ENCODE measurements at places on chromosomes 2 and 18.

GRCh38 chr2:199847181-199847864 is 3.7 kb downstream of the FTCDNL1 start:
- no peak for DNase-seq

DNA sequence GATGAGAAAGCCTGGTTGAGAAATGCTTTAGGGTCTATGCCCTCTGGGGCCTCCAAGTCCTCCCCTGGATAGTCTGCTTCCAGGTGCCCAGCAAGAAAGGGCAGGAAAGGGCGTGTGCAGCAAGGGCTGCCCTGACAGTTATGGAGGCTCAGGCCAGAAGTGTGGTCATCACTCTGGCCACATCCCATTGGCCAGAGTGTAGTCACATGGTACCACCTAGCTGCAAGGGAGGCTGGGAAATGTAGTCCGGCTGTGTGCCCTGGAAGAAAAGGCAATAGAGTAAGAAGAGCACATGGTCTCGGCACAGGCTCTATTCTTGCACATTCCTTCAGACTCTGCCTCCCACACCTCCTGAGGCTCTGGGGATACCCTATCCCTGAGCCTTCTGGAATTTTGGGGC is 35.7 kb downstream of the ODC1 start:
- DNase-seq = no peak

GRCh38 chr2:136006658-136007057 is 21.2 kb upstream of the DARS1 start:
- DNase-seq = no peak

DNA sequence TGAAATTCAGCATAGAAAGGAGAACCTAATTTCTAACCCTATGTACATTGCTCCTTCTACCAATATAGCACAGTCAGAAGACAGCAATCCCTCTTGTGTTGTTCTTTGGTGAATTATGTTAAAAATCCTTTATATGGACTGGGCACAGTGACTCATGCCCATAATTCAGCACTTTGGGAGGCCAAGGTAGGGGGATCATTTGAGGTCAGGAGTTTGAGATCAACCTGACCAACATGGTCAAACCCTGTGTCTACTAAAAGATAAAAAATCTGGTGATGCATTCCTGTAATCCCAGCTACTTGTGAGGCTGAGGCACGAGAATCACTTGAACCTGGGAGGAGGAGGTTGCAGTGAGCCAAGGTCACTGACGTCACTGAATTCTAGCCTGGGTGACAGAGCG is 195.6 kb downstream of the TMX3 start:
- no peak for DNase-seq

GRCh38 chr2:21966139-21966538 is 842.4 kb downstream of the TDRD15 start:
- no peak for DNase-seq

DNA sequence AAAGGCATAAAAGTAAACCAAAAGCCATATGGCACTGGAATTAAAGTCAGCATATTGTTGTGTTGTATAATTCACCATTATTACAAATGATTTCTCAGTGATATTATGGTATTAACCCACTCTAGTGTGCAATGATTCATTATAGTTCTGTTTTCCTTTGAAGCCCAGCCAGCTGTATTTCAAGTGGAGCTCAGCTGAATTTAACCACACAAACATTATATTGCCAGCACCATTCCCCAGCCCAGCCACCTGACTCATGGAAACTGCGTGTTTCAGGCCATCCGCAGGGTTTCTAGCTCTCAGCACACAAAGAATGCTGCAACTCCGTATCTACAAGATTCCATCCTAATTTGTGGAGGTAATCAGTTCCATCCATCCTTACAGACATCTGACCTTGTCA is 166.8 kb upstream of the CHAC2 start:
- peak; percentile 81 for DNase-seq

DNA sequence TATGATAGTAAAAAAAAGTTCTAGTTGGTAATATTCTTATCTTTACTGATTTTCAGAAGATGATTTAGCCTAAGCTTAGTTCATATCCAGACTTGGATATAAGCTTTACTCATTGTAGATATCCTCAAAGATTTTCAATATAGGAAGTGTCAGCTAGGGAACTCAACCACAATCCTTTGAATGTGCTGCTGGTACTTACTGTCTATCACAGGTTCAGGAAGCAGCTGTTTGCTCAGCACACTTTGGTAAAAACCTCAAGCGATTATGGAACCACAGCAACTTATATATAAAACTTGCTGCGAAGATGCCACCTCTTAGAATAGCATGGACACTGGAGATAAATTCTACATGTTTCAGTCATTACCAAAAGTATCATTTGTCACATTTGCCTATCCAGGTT is 60.1 kb upstream of the TNFRSF11A start:
- no peak for DNase-seq

GRCh38 chr2:85861180-85861579 is 27.6 kb downstream of the ST3GAL5 start:
- DNase-seq = no peak

DNA sequence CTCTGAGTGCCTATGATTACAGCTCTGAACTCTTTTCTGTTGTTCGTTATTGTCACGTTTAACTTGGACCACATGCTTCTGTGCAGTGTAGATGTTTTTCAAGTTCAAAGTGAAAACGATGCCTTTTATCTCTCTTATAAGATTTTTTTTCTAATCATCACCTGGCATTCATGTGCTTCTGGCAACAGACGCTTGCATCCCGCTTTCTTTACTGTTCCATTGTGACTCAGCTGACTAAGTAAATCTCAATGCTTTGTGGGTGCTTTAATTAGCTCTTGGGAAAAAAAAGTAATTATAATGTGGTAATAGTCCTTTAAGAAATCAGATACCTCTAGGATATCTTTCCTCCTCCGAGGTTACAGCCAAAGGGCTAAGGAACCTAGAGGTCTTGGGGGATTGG is 31.2 kb upstream of the RMP24 start:
- no peak for DNase-seq

DNA sequence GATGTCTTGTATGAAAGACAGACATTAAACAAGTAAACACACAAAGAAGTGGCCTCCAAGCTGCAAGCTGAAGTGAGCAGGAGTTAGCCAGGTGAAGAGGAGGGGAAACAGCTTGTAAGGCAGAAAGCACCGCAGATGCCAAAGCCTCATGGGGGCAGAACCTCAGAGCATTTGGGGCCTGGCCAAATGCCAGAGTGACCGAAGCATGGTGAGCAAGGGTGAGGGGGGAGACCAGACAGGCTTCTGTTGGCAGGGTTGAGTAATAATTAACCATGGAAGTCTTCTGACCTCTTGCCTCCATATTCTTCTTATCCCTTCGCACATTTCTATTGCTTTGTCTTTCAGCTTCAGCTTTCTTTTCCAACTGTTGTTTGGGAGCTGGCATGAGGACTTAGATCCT is 5.6 kb downstream of the QPCT start:
- peak; percentile 43 for DNase-seq

DNA sequence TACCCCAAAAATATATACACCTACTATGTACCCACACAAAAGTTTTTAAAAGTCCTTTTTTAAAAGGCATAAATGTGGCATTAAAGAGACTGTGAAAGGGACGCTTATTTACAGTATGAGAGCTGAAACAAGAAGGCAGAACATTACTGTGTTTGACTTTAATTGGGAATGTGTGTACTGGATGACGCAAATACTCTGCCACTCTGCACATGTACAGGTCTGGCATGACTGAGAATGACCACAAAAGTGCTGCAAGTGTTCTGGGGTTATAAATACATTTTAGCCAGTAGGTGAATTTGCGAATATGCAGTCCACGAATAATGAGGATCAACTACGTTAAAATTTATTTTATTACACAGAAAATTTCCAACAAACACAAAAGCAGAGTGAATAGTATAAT is 11.4 kb downstream of the DARS1 start:
- DNase-seq = no peak
